CD4-positive, alpha-beta T cell treated with Interleukin-6 for 4 hours (primary cell): ENCODE measurements at places on chromosomes 16 and 17.

GRCh38 chr17:77887464-77888241, 70.8 kb upstream of the TNRC6C start:
- peak; percentile 88 for DNase-seq

GRCh38 chr17:14320734-14321475, 20.0 kb downstream of the HS3ST3B1 start:
- DNase-seq: no peak

DNA sequence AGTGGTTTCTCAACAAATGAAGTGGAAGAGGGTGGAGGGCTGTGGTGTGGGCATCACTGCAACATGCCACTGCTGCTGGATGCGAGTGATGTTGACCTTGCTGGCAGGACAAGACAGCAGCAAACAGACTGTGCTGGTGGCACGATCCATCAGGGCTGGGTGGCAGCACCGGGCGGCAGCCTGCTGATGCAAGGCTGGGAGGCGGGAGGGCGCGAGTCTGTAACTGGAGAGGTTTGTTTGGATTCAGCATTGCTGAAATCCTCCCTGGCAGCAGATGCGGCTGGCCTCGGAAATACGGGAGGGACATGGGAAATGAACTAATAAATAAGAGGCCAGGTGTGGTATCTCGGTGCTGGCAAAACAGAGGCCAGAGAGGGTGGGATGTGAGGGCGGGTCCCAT, 224.2 kb downstream of the ENGASE start:
- no peak for DNase-seq

DNA sequence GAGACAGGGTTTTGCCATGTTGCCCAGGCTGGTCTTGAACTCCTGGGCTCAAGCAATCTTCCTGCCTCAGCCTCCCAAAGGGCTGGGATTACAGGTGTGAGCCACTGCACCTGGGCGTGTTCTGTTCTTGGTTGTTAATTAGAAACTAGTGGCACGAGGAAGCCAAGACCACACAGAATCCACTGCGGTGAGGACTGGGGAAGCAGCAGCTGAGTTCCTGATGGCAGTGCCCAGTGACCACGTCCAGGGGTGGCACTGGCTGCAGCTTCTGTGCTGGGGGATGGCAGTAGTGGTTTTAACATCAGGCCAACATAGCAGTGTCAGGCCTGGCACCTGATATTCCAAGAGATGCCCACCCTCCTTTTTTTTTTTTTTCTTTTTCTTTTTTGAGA, 39.7 kb upstream of the NDRG4 start:
- no peak for DNase-seq

DNA sequence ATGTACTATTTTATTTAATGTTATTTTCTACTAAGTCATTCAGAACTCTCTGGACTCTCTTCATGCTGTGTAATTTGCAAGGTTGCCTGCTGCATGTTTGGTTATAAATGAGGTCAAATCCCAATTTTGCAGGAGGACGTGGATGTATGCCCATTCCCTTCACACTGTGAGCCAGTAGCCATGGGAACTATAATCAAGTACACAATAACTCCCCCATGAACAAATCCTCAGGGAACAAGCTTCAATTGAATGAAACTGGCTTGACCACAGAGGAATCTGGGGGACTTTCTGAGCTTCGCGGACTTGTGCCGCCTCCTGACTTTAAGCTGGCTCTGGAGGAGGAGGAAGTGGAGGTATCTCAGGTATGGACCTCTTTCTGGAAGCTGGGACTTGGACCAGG, 14.6 kb upstream of the KCTD13 start:
- no peak for DNase-seq

DNA sequence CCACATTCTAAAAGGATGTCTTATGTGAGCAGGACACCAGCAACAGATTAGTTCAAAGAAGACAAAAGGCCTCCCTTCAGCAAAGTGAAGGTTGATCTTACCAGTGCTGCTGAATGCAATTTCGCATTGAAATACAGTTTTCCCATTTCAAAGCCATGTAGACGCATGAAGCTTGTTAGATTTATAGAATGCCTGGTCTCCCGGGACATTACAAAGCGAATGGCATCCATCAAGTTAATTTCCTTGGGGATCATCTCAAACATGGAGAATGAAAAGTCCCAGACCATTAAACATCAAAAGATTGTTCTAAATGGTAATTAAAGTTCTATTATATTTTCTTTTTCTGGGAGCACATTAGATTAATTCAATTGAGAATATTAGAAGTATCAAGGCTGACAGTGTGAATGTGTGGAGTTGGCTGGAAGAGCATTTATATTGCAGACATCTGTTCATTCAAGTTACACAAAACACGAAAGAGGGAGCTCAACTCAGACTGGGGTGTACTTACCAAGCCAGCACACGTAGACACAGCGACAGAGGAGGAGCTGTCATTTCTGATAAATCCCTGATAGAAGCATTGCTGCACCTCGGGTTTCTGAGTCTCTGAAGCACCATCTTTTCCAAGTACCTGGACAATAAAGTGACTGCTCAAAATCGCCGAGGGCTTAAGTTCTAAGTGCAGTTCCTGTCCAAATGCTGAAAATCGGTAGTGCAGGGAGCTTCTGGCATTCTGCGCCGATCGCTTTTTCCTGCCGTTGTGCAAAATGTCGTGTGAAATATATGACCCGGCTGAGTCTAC, 3.8 kb downstream of the ADAMTS18 start:
- no peak for DNase-seq

GRCh38 chr17:27602721-27603420, 28.1 kb upstream of the LGALS9 start:
- DNase-seq: peak; percentile 79

DNA sequence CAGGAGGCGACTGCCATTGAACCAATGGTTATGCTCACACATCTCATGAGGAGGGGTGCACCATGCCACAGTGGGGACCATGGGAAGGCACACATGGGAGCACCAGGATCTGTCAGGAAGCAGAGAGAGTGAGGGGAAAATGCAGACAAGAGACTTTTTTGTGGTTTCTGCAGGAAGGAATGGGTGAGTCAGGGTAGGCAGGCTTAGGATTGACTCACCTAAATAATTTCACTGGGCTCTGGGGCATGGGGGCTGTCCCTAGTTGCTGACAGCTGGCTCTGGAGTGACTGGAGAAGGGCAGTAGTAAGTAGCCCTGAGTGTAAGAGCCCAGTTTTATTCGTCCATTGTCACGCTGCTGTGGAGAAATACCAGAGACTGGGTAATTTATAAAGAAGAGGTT, 202.4 kb downstream of the AXIN2 start:
- no peak for DNase-seq

- no peak for DNase-seq
These were observed 87.8 kb downstream of the CDH8 start for GRCh38 chr16:61948414-61948813.

DNA sequence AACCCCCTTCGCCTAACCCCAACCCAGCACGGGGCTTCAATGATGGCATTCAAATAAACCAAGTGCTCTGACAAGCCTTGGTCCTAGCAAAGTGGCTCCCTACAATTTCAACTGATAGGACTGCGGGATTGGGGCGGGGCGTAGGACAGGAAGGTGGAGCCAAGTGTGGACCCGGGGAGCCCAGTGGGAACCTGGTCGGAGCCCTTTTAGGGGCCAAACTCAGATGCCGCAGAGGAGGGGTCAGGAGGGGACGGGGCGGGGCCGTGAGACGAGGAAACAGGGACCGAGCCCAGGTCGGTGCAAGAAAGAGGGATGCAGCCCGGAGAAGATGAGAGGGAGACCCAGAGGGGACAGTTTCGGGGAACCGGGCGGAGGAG, 13.2 kb upstream of the CDIPT start:
- DNase-seq: peak; percentile 24

- DNase-seq: peak; percentile 29
These were observed 130.8 kb downstream of the XYLT1 start for GRCh38 chr16:17339764-17340541.

- DNase-seq: no peak
These were observed 367.7 kb upstream of the CDH11 start for GRCh38 chr16:65489531-65490023.

DNA sequence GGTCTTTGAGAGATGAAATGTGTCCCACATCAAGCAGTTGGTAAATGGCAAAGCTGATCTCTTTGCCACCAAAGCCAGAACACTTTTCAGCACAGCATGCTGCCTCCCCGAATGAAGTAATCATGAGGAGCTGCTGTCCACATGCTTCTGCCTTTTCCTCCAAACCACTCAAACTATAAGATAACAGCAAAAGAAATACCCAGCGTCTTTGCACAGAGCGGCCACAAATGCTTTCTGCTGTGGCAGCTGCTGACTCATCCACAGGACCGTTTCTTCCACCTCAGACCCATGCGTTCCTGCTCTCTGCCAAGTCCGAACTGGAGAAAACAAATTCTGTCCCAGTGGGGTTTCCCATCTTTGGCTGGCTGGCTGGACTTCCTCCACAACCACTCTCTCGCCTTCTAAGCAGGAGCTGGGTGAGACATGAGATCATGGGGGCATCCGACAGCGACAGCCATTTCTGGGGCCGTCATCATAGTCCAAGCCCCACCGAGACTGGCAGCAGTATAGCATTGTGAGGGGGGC, 27.1 kb downstream of the TBC1D3B start:
- no peak for DNase-seq

DNA sequence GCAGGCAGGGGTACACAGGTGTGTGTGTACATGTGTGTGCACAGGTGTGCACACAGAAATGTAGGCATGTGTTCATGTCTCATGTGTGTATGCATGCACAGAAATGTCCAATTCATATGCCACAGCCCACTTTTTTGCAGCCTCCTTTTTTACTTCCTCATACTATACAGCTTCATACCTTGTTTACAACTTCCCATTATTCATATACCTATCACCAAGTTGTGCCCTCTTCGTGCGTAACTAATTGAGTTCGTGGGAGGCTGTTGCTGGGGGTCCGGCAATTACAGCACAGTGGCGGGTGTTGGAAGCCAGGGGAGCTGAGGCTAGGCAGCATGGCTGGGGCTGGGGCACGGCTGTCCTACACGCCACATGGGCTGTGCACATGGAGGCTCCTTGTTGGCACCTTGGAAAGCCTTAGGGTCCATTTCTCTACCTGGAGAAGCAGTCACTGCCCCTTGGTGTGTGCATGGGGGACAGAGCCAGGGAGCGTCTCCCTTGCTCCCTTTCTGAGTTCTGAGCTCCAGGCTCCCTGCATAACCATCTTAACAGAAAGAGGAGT, 266.7 kb downstream of the ENGASE start:
- no peak for DNase-seq

- DNase-seq: no peak
These were observed at the start of gene CDH13 for GRCh38 chr16:82626791-82627261. Gene CDH13, plus strand, starts transcription at chr16:82626969.

- no peak for DNase-seq
These were observed 1.7 kb upstream of the MPO start for GRCh38 chr17:58282442-58282841.

GRCh38 chr17:74863420-74864296, 4.0 kb upstream of the GRIN2C start:
- DNase-seq: no peak

DNA sequence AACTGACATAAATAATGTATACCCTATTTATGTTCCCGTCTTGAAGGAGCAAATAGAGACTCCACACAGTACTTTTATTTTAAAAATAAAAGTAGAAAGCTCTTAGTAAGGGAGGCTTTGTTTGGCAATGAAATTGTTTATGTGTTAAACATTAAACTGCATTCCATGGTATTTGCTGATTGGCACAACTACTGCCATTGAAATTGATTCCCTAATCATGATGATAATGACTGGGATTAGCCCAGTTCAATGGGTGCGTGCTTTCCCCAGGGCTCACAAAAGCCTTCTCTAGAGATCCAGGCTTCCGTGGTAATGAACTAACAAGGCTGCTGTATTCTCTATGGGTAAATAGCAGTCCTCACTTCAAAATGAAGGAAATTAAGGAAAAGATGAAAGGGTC, 67.5 kb downstream of the GPRC5B start:
- DNase-seq: no peak

- no peak for DNase-seq
These were observed 97.7 kb downstream of the GSG1L start for GRCh38 chr16:27965801-27966200.

DNA sequence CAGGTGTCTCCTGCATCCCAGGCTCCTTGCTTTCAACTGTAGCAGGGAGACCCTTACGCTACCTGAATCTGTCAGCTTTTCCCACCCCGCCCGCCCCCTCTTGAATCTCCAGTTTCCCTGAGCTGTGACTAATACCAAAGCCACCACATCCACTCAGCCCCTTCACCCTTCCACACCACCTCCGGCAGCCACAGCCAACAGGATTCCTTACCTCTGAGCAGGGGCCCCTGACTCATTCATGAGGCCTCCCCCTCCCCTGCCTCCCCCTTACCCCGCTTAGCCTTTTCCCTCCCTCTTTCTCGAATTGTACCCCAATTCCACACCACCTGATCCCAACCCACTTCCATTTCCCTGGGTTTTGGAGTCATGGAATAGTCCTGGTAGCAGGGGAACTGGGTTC, 2.3 kb downstream of the STX1B start:
- no peak for DNase-seq

DNA sequence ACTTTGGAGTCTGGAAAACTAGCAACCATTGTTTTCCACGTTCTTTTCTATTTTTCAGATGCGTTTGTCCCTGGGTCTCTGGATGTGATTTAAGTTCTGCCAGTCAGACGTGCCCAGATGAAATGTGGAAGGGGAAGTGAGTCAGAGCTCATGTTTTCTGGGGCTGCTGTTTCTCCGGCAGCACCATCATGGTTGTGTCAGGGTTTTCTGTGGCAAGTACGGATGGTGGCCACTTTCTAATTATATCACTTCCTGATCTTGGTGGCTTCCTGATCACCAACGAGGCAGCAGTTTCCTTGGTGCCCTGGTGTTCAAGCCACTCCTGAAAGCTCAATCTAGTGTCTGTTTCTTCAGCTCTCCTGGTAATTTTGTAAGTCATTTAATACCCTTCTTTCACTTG, 31.4 kb upstream of the PMFBP1 start:
- DNase-seq: no peak

- DNase-seq: no peak
These were observed 9.6 kb upstream of the ATP2C2 start for GRCh38 chr16:84358601-84359295.

GRCh38 chr17:75978938-75979704, at the start of the genes ACOX1 and TEN1:
Gene ACOX1, minus strand, starts transcription at chr17:75979166. Its CDS starts 93 bp downstream, at chr17:75979073.
Gene TEN1, plus strand, starts transcription at chr17:75979240. Its CDS starts 6,953 bp downstream, at chr17:75986193.
- DNase-seq: peak; percentile 98

GRCh38 chr16:89863741-89864526, 9.5 kb upstream of the TCF25 start:
- peak; percentile 51 for DNase-seq

- DNase-seq: no peak
These were observed 131.3 kb upstream of the CDH8 start for GRCh38 chr16:62167551-62167950.

DNA sequence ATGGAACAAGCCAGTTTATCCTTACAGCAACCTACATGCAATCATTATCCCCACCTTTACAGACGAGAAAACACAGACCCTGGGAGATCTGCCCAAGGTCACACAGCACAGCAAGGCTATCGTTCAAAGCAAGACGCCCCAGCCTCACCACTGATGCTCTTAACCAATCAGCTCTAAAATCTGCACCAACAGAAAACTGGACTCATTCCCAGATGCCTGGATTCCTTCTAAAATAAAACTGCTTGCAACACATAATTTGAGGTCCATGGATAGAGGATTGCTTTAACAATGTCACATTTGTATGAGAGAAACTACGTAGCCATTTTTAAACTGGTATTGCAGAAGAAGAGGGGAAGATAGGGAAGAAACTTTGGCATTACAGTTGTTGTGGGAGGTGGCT, 6.8 kb downstream of the COTL1 start:
- no peak for DNase-seq

GRCh38 chr17:75271233-75271954, 363 bp upstream of the MIF4GD start:
- DNase-seq: peak; percentile 90
